CD4-positive, alpha-beta T cell treated with Interleukin-4 for 1 hour (primary cell): ENCODE measurements at places on chromosomes 3 and 15.

GRCh38 chr3:61595288-61595687 is 33.9 kb downstream of the PTPRG start:
- no peak for DNase-seq

- DNase-seq, result no peak
Observed at GRCh38 chr3:58066842-58067241, 58.6 kb downstream of the FLNB start.

DNA sequence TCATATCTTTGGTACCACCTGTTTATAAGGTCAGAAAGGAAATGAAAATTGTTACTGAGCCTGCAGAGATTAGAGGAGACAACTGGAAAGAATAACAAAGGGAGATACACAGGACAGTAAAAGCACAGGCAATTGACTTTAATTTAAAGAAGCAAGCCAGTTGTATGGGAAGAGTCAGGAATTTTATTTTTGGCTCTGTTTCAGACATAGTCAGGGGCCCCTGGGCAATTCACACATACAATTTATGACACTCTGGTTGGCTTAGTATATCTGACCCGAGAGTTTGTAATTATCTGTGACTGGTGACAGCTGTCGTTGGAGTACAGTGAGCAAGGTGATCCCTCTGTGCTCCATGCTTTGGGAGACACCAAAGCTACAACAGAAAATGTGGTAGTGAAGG is 591.9 kb upstream of the NECTIN3 start:
- DNase-seq, result no peak

DNA sequence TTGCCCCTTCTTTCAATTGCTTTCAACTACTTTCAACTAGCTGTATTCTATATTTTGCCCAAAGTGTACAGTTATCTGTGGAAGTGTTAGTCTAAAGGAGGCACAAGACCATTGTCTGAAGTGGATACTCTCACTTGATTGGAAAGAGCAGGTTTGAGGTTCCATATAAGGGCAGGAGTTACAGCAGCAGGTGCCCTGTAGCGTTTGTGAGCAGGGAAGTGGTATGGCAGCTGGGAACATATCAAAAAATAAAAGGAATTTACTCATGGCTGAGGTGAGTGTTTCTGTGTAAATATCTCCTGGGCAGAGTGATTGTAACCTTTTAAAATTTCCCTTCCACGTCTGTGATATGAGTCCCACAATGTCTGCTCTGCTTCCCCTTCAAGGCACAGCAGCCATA is 38.5 kb upstream of the DNAJC13 start:
- no peak for DNase-seq

DNA sequence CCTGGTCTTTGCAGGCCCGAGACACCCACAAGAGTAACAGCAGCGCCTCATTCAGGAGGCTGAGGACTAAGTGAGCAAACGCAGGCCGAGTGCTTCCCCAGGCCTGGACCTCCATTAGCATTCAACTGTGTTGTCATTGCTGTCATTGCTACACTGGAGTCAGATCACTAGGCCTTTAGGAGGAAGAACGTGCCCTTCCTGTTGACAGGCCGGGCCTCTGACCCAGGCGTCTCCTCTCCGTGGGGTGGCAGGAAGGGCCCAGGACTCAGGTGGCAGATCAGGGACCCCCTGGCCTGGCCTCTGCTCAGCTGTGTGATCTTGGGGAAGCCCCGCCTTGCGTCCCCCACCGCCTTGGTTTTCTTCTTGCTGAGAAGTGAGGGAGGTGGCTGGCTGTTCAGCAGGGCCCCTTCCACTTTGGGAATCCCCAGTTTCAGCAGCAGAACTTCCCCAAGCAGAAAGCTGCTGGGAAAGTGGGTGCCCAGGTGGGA is 19.1 kb downstream of the ZDHHC19 start:
- DNase-seq, result peak; percentile 78

GRCh38 chr3:135766115-135766514 is 199.4 kb upstream of the PPP2R3A start:
- no peak for DNase-seq

GRCh38 chr3:180267202-180267843 is 230.6 kb upstream of the PEX5L start:
- DNase-seq, result no peak
